8988T (cell line): ENCODE measurements at places on chromosomes 7 and 10.

DNA sequence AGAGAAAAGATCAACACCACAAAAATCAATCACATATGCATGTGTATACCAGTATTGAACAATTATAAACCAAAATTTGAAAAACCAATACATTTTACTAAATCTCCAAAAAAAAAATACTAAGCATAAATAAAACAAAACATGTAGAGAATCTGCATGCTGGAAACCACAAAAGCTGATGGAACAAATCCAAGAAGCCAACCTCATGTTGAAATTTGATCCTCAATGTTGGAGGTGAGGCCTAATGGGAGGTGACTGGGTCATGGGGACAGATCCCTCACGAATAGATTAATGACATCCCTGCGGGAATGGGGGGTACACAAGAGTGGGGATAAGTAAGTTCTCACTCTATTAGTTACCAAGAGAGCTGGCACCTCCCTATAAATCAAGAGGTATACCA lies 82.5 kb downstream of the OAT start:
- DNase-seq, result no peak

GRCh38 chr7:47453093-47454061 lies 128.5 kb downstream of the TNS3 start:
- no peak for DNase-seq

GRCh38 chr10:25849988-25850387 lies 84.0 kb upstream of the MYO3A start:
- no peak for DNase-seq

DNA sequence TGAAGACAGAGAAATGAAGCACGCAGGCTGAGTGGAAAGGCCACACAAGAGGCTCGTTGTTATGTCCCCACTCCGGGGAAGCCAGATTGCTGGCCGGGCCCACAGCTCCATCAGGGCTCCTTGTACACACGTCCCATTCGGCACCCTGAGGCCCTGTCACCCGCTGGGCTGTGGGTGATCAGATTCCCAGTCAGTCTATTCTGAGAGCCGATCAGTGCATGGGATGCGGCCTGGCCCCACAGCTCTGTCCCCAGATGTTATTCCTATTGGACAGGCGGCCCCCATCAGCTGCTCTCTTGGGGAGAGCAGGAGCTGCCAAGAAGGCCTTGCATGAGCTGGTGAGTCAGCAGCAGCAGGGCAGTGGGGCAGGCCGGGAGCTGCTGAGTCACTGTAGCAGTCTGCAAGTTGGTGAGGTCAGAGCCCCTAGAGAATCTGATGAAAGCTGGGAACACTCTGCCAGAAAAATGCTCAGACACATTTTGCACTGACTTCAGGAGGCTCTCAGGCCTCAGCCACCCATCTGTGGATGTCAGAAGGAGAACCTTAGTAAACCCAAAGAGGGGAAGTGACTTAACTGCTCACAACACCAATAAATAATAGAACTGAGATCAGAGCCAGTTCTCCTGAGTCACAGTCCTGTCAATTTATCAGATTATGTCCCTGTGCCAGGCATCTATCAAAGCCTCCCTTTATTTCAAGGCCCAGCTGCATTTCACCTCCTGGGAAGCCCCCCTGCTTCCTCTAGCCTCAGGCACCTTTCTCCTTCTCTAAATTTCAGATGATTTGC lies 9.4 kb upstream of the PSAP start:
- peak; percentile 68 for DNase-seq

- no peak for DNase-seq
Observed at GRCh38 chr10:113124724-113125123, 174.7 kb downstream of the TCF7L2 start.

- DNase-seq, result no peak
Observed at GRCh38 chr7:87934699-87935383, 790 bp downstream of the ADAM22 start.

- no peak for DNase-seq
Observed at GRCh38 chr7:77454802-77455201, 38.7 kb upstream of the GSAP start.

DNA sequence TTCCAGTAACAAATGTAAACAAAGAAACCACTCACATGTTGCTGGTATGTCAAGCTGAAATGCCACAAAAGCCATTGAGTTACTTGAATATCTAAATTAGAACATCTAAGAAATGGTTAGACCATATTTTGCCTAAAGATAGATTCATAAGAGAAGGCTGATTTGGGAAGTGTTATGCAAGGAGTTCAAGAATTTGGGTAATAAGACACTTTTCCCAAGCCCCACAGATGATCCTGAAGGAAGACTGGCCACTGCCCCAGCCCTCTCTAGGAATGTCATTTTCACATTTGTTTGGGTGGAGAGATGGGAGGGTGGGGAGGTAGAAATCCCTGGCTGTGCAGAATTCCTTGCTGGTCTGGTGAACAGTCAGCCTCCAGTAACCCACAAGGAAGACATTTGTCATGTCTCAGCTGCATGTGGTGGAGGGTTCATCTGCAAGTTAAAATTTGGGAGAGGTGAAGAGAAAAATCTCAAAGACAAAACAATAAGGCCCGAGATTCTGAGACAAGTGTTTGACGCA lies 427.2 kb upstream of the KLF6 start:
- no peak for DNase-seq

- no peak for DNase-seq
Observed at GRCh38 chr10:112728997-112729396, 221.1 kb upstream of the TCF7L2 start.

GRCh38 chr10:103353281-103353680 lies 2.3 kb upstream of the PCGF6 start:
- DNase-seq, result no peak

- no peak for DNase-seq
Observed at GRCh38 chr7:2886391-2886790, 42.3 kb upstream of the GNA12 start.

GRCh38 chr10:132788180-132788830 lies 2.4 kb upstream of the NKX6-2 start:
- DNase-seq, result peak; percentile 91

- DNase-seq, result no peak
Observed at GRCh38 chr10:121313119-121313875, 284.9 kb downstream of the FGFR2 start.

DNA sequence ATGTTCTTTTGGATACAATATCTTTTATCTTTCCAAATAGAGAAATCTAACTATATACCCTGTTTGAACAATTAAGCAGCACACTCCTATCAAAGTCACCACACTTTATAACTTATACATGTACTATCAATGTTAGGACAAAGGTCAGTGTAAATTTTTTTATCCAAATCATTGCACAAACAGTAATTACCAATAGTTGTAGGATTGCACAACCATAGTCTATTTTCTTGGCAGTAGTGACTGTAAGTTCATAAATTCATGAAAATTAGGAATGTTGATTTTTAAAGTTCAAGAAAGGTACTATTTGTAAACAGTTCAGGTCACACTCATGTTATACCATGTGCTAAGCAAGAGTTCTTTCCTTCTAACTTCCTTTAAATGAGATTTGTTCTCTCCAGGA lies 9.3 kb downstream of the WNT2 start:
- DNase-seq, result no peak

- DNase-seq, result no peak
Observed at GRCh38 chr10:51269821-51270220, 195.5 kb downstream of the PRKG1 start.

GRCh38 chr7:154859747-154860620 lies 142.9 kb downstream of the PAXIP1 start:
- DNase-seq, result no peak

GRCh38 chr10:96622013-96622787 lies 35.4 kb upstream of the TM9SF3 start:
- DNase-seq, result no peak

GRCh38 chr10:132898391-132899053 lies 43.8 kb downstream of the CFAP46 start:
- DNase-seq, result no peak

DNA sequence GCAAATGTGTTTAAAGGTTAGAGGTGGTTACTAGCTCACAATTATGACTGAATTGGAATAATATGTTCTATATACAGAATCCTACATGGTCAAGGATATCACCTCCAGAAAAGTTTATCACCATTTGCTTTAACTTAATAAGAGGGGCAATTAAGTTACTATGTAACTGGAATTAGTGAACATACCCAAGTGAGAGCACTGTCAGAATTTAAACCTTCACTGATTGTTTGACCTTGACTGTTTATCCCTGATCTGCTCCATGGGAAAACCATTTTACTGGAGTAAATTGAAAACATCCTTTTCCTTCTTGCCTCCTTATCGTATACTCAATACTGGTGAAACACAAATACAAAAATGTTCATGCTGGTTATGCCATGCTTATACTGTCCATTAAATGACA lies 107.4 kb downstream of the SEMA3D start:
- no peak for DNase-seq

DNA sequence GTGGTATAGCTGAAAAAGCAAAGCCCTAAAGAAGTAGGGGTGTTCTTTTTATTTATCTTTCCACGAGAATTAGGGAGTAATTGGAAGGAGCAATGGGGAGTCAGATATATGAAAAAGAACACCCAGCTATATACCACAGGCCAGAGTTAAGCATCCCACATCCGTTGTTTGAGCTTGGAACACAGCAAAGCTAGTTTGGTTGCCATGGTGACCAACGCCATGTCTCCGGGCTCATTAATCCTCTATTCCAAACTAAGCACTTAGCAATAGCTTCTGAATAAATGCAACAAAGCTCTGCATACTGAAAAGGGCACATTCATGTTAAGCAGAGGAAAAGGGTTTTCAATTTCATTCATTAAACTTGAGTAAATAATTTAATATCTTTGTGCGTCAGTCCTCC lies 23.5 kb downstream of the ASB4 start:
- DNase-seq, result no peak

- DNase-seq, result no peak
Observed at GRCh38 chr10:37667736-37668135, 189.7 kb downstream of the ZNF248 start.

GRCh38 chr10:59830601-59831259 lies 75.6 kb downstream of the CCDC6 start:
- peak; percentile 15 for DNase-seq

GRCh38 chr10:58813573-58813972 lies 300.9 kb downstream of the BICC1 start:
- DNase-seq, result no peak

- peak; percentile 28 for DNase-seq
Observed at GRCh38 chr10:116815641-116816415, 33.5 kb upstream of the ENO4 start.

DNA sequence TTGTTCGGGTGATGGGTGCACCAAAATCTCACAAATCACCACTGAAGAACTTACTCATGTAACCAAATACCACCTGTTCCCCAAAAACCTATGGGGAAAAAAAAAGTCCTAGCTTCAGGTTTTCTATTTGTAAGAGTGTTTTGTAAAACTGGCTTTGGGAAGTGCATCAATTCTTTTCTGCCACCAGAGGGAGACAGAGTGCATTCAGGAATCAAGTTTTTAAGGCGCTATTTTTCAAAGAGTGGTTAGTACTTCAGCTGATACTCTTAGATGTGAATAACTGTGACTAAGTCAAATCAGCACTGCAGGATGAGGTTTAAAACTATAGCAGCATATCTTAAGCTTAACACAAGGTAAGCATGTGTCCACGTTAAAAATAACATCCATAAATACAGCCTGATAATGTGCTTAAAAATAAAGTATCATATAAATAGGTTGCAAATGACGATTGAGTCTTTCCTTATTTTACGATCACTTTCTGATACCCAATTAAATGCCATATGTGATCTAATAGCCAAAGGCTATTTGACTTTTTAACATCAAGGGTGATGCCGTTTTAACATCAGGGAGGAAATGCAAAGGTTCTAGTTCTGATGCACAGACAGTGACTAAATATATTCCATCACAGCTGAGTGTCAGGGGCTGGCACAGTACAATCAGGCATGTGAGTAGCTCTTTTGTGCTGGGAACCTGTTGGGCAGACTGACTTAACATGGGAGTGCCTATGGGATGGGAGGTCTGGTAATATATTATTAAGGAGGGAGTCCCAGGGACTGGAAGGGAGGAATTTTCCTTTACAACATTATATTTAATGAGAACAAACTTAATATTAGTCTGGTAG lies 10.6 kb upstream of the LYZL2 start:
- no peak for DNase-seq

GRCh38 chr10:89278900-89279392 lies 22.9 kb upstream of the IFIT2 start:
- DNase-seq, result no peak

GRCh38 chr10:78260141-78260540 lies 226.5 kb downstream of the RPS24 start:
- no peak for DNase-seq

DNA sequence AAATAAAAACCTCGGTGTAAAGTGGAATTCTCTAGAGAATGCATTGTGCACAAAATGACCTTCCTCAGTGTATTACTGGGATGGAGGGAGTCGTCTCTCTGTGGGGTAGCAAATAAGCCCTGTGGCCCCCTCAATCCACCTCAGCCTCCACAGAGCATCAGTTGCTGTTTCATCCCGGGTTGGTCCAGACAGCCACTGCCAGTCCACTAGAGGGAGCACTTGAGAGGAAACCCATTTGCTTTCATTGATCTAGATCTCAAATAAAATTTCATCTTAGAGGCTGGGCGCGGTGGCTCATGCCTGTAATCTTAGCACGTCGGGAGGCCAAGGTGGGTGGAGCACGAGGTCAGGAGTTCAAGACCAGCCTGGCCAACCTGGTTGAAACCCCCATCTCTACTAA lies 1128.7 kb downstream of the CNTNAP2 start:
- DNase-seq, result peak; percentile 7

- DNase-seq, result peak; percentile 92
Observed at GRCh38 chr10:79066411-79067240, 2.1 kb upstream of the ZMIZ1 start.

DNA sequence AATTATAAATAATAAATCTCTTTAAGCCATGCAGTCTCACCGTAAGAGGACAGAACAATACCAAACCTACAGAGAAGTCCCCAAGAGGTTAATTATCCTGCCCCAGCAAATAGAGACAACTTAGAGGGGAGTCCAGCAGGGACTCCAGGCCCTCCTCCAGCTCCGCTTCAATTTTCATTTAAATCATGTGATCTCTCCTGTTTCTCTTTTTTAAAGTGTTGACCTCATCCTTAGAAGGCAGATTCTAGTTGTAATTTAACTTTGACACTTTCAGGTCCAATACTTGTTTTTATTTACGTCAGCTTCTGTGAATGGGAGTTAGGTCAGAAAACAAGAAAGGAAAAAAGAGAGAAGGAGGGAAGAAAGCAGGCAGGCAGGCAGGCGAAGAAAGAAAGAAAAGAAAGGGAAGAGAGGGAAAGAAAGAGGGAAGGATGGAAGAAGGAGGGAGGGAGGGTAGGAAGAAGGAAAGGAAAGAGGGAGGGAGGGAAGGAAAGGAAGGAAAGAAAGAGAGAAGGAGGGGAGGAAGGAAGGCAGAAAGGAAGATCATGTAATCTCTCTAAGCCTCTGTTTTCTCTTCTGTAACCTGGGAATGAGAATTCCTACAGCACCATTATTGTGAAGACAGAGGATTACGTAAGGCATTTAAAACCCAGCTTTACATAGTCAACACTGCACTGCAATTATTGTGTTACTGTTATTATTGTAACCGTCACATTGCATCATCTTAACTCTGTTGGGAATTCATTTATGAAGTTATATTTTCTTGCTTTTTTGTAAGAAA lies 227.7 kb downstream of the SKIDA1 start:
- no peak for DNase-seq

DNA sequence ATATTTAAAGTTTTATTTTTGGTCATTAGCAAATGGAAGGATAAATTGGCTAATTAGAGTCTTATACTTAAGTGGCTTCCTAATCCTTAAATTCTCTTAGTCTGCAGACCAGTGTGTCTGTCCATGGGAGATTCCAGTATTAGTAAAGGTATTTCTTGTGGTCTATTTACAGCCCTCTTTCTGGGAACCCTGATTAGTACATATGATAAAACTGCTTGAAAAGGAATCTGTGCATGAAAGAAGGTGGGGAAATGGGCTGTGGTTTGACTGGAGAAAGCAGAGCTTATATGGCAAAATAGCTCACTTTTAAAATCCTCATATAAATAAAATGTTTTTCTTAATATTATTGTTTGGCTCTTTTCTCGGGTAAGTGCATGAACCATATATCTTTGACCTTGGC lies 124.5 kb upstream of the RHOBTB1 start:
- no peak for DNase-seq
